ENCODE measurements at places on chromosomes 7 and 10. TPM values are rescaled to one million over a fixed set of nuclear protein-coding genes. Genes with fewer than 3 reads are reported as not detected.
A peak's percentile ranks its signal among the peaks of the same experiment; 100 is the strongest.

Gene CLIP2
- polyA plus RNA-seq: 32.6 TPM

Gene POLR2J2
- 1.6 TPM for polyA plus RNA-seq

Gene SHH
- 2.3 TPM for polyA plus RNA-seq

Gene SPDYE16
- 1.6 TPM for polyA plus RNA-seq

Gene SSMEM1
- polyA plus RNA-seq: not detected

Gene GBX1
- 0.19 TPM for polyA plus RNA-seq

Gene ELFN1
- polyA plus RNA-seq: 10.0 TPM

Gene TMEM273
- polyA plus RNA-seq: 2.7 TPM

Gene SPDYE9
- 0.20 TPM for polyA plus RNA-seq

GRCh38 chr7:77455321-77455720 is 39.2 kb upstream of the GSAP start:
- no peak for DNase-seq

GRCh38 chr7:22702516-22702915 is 24.5 kb upstream of the IL6 start:
- no peak for DNase-seq

DNA sequence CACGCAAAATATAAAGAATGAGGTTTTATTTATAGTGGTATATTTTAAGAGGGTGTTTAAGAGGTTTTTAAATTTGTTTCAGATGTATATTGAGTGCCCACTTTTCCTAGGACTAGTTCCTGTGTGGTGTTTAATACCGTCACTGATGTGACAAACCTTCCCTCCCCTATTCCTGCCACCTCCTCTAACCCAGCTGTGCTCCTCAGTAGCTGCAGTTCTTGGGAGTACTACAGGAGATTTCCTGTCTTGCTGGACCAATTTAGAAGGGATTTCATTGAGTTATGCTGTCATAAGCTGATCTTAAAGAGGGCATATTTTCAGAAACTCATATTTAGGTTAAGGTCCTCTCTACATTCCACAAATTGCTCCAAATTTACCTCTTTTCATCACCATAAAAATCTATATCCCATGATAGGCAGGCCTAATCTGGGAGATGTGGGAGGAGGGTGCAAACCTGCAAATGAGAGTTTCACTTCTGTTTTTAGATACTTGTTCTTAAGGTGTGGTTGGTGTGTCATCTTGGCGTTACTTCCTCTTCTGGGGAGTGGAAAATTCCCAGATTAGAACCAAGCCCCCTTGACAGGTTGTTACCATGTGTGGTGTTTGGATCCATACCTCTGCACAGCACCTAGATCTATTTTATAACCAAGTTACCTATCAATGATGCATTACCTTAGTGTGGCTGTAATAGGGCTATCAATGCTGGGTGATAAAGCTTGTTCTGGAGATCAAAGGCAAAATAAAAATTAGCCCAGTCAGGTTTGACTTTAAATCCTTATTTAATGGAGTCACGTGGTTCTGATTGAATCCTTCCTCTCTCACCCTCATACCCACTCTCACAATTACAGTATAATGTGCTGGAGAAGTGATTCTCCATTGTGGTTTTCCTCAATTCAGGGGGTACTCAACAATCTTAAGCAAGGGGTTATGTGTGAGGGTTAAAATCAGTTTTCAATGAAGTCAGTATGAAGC is 141.1 kb downstream of the CDK14 start:
- no peak for DNase-seq

DNA sequence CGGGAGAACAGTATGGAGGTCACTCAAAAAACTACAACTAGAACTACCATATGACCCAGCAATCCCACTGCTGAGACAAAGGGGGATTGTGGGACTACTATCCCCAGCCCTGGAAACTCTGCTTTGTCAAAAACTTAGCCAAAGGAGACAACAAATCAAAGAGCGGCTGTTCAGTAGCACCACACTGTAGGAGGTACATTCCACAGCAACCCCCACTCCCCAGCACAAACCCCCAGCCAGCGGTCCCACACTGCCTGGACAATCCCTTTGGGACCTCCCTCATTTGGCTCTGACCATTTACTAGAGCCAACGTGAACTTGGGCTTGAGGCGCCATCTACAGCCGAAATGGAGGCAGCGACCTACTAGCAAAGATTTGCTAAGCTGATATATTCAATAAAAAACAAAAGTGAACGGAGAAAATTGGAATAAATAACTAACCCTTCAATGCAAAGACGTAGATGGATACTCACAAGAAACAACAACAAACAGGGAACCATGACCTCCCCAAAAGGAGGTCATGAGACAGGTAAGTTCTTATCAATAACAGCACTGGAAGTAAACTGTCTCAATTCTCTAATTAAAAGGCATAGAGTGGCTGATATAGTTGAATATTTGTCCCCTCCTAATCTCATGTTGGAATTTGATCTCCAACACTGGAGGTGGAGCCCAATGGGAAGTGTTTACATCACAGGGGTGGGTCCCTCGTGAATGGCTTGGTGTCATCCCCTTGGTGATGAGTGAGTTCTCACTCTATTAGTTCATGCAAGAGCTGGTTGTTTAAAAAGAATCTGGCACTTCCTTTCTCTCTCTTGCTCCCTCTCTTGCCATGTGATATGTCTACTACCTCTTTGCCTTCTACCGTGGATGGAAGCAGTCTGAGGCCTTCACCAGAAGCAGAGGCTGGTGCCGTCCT is 119.0 kb upstream of the KCNMA1 start:
- peak; percentile 21 for DNase-seq

DNA sequence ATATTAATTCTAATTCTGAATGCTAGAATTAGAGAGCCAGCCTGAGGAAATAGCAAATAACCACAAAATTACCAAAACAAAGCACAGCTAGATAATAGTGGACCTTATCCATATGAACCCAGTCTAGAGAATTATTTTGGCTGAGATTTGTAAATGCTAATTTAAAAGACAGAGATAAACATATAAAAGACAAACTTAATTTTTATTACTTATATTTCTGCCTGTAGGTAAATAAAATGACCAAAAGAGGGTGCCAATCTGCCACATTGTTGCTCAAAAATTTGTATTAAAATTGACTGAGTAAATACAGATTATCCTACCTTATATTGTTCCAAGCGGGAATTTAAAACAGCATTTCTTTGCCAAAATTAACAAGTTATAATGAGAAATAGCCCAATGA is 20.2 kb downstream of the RTKN2 start:
- no peak for DNase-seq
